ENCODE measurements at places on chromosomes 3 and 15.

DNA sequence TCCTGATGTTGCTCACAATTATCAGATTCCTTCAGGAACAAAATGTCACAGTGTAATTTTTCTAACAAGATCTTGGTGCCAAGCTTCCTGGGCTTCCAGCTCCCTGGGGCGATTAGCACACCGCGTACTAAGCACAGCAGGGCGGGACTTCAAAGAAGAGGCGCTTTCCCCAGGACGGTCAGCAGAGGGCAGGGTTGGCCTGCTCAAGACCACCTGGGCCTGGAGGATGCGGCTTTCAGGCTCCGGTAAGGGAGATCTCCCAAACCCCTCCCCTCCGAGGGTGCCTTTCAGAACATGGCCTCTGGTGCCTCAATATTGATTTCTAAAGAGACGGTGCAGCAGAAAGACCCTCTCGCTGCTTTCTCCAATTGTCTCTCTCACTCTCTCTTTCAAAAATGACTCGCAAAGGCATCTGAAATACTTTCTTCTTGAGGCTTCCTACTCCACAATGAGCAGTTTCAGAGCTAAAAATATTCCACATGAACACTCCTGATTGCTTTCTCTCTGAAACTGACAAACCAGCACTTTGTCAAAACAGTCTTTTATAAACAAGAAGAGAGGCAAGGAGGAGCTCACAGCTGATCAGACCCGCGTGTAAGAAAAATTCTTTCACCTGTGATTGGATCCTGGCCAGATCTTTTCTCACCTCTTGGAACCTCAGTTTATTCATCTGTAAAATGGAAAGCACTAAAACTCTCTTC is 154.0 kb downstream of the ADAMTS9 start:
- peak; percentile 37 for DNase-seq

GRCh38 chr3:141659821-141660613 is 78.1 kb upstream of the RNF7 start:
- peak; percentile 27 for DNase-seq

DNA sequence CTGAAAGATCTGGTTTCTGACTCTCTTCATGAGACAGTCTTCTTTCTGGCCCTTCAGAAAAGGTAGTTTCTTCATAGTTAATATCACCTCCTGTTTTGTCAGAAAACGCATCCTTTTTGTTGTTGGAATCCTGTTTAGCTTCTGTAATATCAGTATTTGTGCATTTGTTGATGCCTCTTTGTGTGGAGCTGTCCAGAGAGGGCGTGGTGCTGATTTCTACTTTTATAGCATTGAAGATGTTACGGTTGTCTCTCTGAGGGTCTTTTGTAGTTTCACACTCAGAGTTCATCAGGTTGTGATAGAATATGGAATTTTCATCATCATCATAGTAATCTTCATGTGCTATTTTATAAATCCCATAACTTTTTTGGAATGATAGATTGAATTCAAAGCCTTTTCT is 8.9 kb downstream of the GPR149 start:
- DNase-seq = no peak

DNA sequence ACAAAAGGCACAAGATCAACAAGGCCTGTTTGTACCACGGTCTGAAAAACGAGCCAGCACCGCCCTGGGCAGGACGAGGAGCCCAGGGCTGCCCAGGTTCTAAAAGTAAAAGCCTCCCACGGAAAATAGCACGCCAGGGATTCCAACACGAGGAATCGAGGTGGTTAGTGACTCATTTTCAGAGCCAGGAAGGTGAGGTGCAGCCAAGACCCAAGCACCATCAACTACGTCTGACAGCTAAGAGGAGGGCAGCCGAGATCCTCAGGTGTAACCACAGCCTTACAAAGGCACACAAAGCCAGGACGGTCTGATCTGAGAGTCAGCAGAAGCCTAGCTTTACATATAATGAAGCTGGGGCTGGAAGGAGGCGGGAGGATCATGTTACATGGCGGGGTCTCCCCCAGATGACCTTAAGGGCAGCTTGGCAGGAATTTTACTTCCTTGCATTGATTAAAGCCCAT is 52.5 kb downstream of the ATP10A start:
- no peak for DNase-seq

GRCh38 chr3:62143843-62144450 is 229.4 kb downstream of the FEZF2 start:
- peak; percentile 9 for DNase-seq

DNA sequence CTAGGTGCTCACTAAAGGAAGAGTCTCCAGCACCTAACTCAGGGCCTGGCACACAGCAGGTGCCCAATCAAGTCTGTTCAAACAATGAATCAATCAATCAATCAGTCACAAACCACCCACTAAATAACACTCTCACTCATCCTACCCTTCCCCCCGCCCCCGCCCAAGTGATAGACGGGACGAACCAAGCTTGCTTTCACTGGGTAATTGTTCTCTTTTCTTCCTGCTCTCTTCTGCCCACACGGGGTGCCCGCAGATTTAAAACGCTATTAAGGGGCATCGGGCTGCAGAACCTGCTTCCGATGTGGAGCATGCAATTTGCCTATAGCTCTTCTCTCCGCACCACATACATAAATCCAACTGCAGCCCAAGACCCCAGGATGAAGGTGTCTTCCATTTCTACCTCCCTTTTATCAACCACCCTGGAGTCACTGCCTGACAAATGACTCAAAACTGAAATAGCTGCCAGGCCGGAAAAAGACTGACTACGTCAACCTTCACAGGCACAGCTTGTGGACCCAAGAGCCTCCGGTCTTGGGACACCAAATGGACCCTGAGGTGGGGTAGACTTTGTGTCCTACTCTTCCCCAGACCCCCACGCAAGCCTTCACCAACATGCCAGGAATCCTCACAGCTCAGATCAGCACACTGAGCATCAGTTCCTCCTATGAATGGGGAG is 1.7 kb downstream of the KLHL25 start:
- no peak for DNase-seq

DNA sequence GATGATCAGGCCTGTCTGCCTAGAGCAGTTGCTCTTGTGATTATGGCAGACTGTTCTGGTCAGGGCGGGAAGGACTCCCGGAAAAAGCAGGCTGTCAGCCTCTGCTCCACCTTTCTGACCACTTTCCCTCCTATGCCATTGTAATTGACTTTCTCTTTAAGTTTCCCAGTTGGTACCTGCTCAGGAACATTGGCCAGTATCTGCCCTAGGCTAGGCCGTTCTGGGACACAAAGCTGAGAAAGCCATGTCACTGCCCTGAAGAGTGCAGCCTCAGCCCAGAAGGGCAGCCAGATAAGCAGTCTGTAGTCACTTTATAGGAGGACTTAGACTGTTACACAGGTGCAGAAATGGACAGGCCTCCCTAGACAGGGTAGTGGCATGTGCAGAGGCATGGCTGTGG is 80.8 kb downstream of the CLSTN2 start:
- DNase-seq = no peak

- DNase-seq = no peak
Measured at GRCh38 chr3:61417352-61417751, 144.0 kb upstream of the PTPRG start.

DNA sequence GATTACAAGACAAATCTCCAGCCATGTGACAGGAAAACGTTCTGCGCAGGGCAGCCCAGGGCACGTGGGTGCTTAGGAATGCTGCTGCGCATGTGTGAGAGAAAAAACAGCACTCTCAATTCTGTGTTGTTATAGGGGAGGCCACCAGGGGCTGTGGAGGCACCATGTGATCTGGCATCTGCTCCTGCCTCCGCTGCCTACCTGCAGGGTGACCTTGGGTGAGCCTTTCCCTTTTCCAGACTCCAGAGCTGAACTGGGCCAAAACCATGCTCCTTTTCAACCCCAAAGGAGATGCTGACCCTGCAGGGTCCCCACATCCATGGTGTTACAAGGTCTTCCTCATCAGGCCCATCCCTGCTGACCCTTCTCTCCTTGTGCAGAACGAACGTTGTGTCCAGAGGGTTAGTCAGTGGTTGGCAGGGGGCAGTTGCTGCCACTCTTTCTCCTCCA is 81.5 kb upstream of the RASGRF1 start:
- DNase-seq = no peak

GRCh38 chr3:124014366-124014942 is 22.5 kb upstream of the ROPN1 start:
- no peak for DNase-seq

GRCh38 chr3:197354568-197355001 is 56.2 kb upstream of the DLG1 start:
- no peak for DNase-seq

DNA sequence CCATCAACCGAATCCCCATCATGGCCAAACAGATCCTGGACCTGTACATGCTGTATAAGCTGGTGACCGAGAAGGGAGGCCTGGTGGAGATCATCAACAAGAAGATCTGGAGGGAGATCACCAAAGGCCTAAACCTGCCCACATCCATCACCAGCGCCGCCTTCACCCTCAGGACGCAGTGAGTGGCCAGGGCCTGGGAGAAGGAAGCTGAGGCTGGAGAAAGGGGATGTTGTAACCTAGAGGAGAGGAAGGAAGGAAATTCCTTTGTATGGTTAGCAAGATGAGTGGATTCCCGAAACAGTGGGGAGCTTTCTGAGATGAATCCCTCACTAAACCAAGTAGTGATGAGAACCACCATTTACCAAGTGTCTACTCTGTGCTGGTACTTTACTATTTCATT is 25.8 kb upstream of the CLK3 start:
- no peak for DNase-seq

- DNase-seq = no peak
Measured at GRCh38 chr15:49962044-49962602, 156.9 kb downstream of the ATP8B4 start.

DNA sequence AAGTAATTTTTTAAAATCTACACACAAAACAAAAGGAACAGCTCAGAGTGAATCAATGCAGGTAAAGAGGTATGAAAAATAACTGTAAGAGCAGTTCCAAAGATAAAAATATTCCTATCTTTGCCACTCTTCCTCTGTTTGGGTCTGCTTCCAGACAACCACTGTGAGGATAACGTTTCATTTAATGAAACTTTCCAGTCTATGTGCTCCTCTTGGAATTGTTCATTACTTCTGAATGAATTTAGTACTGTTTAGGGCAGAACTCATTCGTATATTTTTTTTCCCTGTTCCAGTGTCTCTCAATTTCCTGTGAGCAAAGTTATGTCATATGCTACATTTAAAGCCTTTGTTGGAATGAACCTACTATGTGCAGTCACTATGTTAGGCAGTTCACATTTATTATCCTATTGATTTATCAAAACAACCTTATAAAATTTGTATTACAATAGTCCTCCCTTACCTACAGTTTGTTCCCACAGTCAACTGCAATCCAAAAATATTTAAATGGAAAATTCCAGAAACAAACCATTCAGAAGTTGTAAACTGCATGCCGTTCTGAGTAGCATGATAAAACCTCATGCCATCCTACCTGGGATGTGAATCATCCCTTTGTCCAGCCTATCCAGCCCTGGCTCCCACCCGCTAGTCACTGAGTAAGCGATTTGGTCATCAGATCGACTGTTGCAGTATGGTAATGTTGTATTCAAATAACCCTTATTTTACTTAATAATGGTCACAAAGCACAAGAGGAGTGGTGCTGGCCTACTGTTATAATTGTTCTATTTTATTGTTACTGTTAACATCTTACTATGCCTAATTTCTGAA is 98.1 kb downstream of the TMCC1 start:
- no peak for DNase-seq

GRCh38 chr15:22887157-22887951 is 48.9 kb downstream of the NIPA2 start:
- no peak for DNase-seq

DNA sequence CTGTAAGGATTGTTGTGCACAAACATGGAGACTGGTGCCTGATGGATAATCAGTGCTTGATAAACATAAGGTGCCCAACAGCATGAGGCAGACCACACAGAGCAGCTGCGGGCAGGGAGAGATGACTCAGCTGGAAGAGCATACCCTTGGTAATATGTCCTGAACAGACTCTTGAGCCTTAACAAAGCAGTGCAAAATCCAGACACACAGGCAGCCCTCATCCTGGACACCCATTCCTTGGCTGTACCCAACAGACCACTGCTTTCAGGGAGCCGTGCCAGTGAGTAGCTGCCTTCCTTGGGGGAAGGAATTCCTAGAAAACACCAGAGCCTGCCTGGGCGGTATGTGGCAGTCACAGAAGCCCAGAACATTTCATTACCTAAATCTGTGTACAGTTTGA is 156.2 kb downstream of the CLSTN2 start:
- no peak for DNase-seq

DNA sequence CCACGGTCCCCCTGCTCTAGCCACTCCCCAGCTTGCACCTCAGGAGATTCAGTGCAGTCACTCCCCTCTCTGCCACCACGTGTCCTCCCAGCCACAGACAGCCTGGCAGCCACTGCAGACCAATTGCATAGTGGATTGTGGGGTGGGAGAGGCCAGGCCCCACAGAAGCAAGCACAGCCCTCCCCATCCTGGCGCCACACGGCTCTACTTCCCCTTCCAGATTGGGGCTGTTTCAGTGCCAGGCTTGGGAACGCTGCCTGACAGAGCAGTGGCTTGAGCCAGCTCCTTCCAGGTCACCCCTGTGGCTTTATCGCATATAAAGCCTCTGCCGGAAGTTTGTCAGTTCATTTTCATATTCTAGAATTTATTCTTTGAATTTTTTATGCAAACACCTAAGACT is 90.7 kb downstream of the TMEM266 start:
- DNase-seq = no peak

- DNase-seq = peak; percentile 1
Measured at GRCh38 chr3:33437556-33438283, 2.5 kb downstream of the UBP1 start.

- DNase-seq = no peak
Measured at GRCh38 chr3:195803289-195803908, 8.3 kb downstream of the MUC4 start.

DNA sequence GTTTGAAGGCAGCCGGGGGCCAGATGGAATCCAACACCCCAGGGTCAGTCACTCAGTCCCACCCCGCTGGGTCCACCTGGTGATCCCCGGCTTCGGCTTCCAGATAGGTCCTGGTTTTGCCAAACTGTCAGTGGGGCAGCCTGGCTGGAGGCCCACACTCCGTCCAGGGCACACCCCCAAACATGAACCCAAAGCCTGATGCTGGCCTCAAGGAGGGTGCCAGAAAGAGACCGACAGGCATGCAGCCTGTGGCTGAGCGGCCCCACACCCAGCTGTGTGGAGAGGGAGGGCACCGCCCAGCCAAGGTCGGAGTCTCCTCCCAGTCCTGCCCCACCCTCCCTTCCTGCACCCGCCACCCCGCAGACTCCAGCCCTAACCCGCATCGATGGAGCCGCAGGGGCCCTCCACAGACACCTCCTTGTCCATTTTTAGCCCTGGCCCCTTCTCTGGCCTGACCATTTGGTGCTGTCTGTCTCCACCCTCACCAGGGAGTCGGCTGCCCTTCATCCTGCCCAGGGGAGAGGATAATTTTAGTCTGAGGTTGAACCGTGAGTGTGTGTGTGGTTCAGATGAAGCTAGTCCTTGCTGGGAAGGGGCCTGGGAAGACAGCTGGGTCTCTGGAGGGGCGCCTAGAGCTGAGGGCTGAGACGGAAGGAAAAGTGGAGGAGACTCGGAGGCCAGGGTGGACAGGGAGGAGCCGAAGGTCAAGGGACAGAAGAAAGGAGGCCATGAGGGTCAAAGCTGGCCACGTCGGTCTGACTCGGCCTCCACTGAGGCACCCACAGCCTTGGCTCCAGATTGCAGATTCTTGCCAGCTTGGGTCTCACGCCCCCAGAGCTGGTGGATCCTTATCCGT is 23.1 kb downstream of the TNK2 start:
- DNase-seq = no peak

- DNase-seq = peak; percentile 27
Measured at GRCh38 chr15:78308422-78309032, 9.1 kb upstream of the SKIC8 start.

All from NCI-H2029 (cell line).